ENCODE measurements at places on chromosomes 5 and 9. TPM values are rescaled to one million over a fixed set of nuclear protein-coding genes. Genes with fewer than 3 reads are reported as not detected.

- H3K4me1 ChIP-seq, result no peaks in the 10 kb centered on the region
- no peaks in the 10 kb centered on the region for H3K36me3 ChIP-seq
- no peak for DNase-seq
- H3K27me3 ChIP-seq, result peaks cover 3% of the 10 kb centered on the region
- H3K27ac ChIP-seq, result no peak overlapping the region
These were observed 260.3 kb upstream of the DAPK1 start for GRCh38 chr9:87237336-87237735.

Gene ORM2
- total RNA-seq, result not detected

Gene GCNT1
- total RNA-seq, result 3.5 TPM

GRCh38 chr5:68739752-68740151 is 354.1 kb upstream of the SLC30A5 start:
- H3K4me3 ChIP-seq, result no peak overlapping the region
- H3K36me3 ChIP-seq, result no peaks in the 10 kb centered on the region
- H3K4me1 ChIP-seq, result peaks cover 8% of the 10 kb centered on the region
- H3K27ac ChIP-seq, result no peak overlapping the region
- DNase-seq, result no peak

- no peak for DNase-seq
- no peak overlapping the region for H3K27ac ChIP-seq
- H3K4me3 ChIP-seq, result no peak overlapping the region
- no peaks in the 10 kb centered on the region for H3K36me3 ChIP-seq
These were observed 244.3 kb upstream of the PUM3 start for GRCh38 chr9:3088219-3088618.

DNA sequence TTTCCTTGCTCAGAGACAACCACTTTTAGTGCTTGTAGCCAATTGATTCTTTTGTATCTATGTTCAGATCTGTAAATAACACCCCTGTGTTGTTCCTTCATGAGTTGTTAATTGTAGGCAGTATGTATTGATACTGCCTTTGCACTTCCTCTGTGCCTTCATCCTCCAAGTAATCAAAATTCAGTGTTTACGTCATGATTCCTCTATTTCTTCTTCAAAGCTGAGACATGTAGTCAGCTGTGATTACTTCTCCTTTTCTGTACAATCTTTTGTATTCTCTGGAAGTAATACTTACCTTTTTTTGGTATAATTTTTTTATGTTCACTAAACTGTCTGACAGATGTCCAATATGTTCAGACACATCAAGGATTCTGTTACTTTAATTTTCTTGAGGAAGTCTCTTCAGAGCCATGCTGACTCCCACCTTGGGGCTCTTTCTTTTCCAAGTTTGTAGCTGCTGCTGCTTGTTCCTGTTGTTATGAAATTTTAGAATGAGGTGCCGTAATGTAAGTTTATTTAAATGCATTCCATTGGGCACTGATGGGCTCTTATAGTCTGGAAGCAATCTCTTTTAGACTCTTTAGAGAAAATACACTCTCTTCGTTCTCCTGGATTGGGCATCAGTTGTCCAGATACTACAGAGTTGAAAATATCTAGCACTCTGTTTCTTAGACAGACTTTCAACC is 30.5 kb upstream of the LRRC70 start:
- no peaks in the 10 kb centered on the region for H3K4me1 ChIP-seq
- DNase-seq, result no peak
- no peak overlapping the region for H3K4me3 ChIP-seq

DNA sequence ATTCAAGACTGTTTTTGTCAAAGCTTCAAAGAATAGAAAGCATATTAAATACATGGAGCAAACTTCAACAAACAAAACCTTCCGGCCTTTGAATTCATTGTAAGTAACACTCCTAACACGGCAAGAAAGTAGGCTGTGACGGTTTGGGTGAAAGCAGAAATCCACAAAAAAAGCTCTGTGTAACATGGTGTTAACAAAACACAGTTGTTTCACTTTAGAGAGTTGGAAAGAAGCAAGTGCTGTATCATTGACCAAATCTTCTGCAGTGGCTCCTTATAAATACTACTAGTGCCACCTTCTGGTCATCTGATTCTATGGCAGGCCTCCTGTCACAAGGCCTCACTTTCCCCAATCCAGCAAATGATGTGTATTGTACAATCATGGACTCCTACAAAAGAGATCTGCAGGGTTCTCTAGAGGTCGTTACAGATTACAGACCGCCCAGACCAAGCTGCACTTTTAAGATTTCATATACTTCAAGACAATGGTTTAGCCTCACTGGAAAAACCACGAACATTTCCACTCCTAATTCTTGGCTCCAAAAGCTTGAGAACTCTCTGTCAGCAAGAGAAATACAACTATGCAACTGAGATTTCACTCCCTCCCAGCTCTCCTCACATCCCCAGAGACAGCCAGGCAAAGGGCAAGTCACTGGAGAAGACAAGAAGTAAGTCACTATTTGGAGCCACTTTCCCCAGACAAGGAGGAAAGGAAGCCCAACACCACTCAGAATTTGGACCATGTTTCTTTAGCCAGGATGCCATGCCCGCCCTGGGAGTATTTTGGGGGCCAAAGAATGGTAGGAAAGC is 196.2 kb downstream of the DTWD2 start:
- no peaks in the 10 kb centered on the region for H3K36me3 ChIP-seq
- H3K4me3 ChIP-seq, result no peak overlapping the region
- peak; percentile 34 for DNase-seq
- peaks cover 2% of the 10 kb centered on the region for H3K27me3 ChIP-seq

Gene AJM1
- total RNA-seq, result 5.8 TPM

DNA sequence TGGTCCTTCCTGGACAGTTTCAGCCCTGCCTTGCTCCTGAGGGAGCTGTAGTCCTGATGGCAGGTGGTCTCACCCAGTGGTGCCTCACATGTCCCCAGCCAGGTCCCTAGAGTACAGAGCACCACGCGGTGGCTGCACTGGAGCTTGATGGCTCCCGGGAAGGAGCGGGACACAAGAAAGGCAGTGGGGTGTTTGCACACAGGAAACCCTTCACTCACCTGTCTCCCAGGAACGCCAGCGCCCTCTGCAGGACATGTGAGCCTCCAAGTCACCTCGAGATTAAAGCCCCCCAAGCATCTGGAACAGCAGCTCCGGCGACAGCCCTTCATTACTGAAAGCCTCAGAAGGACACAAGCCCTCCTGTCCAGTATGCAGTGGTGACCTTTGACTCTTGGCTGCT is 19.9 kb upstream of the TMEM250 start:
- H3K4me3 ChIP-seq, result no peak overlapping the region
- H3K4me1 ChIP-seq, result no peaks in the 10 kb centered on the region
- peak; percentile 83 for DNase-seq
- no peak overlapping the region for H3K27ac ChIP-seq

Gene CCNJL
- not detected for total RNA-seq

DNA sequence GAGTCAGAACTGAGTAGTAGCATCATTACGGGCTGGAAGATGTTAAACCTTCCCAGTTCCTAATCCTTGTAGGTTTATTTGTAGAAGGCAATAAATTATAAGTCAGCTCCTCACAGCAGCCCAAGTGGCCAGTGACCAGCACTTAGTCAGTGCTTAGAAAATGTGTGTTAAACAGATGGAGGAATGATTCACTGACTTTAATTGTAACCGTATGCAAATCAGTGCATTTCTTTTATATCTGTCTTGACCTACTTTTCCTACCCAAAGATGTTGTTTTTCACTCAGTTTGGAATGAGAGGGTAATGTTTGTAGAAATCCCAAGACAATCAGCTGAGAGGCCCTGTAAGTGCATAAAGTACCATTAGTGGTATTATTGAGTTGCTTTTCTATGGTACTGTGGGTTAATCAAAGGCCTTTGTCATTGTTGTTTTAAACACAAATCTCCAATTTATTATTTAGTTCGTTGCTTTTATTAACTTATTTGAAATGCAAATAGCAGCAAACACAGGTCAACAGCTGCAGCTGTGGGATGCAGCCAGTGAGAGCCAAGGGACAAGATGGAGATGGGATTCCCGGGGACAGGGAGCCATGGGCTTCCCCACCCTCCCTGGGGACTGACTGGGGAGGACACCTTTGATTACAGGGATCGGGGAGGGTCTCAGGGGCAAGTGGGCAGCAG is 49.8 kb downstream of the MAP1B start:
- H3K36me3 ChIP-seq, result no peaks in the 10 kb centered on the region
- no peak overlapping the region for H3K4me3 ChIP-seq
- DNase-seq, result no peak
- H3K27ac ChIP-seq, result no peak overlapping the region

GRCh38 chr5:79032031-79032695 is 37.3 kb downstream of the DMGDH start:
- peaks cover 3% of the 10 kb centered on the region for H3K27me3 ChIP-seq
- H3K4me3 ChIP-seq, result no peak overlapping the region
- H3K27ac ChIP-seq, result no peak overlapping the region
- H3K36me3 ChIP-seq, result no peaks in the 10 kb centered on the region
- no peak for DNase-seq

DNA sequence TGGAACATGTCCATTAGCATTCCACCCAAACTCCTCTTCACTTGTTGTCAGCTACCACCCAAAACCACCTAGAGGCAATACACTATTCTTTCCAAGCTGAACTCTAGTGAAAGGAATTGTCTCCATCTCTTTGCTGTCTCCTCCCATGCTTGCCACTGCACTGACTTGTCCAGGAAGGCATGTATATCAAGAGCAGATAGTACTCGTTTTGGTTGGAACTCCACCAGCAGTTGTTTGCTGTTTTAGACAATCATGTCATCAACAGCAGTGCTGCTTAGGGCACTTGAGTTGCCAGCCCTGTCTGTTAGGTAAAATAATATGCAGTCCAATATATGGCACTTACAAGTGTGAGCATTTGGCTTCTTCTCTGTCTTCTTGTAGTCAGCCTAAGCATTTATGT is 80.0 kb upstream of the SAP30L start:
- DNase-seq, result no peak
- H3K4me1 ChIP-seq, result no peaks in the 10 kb centered on the region

Gene UBE2QL1
- not detected for total RNA-seq

GRCh38 chr5:98993512-98993911 is 64.7 kb upstream of the CHD1 start:
- no peak overlapping the region for H3K4me3 ChIP-seq
- H3K36me3 ChIP-seq, result no peaks in the 10 kb centered on the region
- H3K27me3 ChIP-seq, result no peaks in the 10 kb centered on the region
- DNase-seq, result no peak

GRCh38 chr5:26940994-26941393 is 97.4 kb downstream of the CDH9 start:
- H3K27ac ChIP-seq, result no peak overlapping the region
- H3K4me3 ChIP-seq, result no peak overlapping the region
- no peaks in the 10 kb centered on the region for H3K36me3 ChIP-seq
- H3K4me1 ChIP-seq, result no peaks in the 10 kb centered on the region
- DNase-seq, result no peak

DNA sequence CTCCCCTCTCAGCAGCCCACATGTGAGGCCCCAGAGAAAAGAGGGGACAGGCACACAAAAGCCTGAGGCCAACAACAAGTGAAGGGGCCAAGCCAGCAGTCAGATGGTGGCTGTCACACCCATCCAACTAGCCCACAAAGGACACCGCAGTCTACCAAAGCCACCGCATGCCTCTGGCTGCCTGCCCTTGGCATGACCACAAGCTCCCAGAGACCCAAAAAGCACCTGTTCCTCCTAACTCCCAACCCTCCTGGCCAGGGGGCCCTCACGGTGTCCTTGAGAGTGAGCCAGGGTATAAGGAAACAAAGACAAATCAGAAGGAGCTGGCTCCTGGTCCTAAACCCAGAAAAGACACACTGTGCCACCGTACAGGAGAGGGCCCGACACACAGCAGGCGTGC is 77.8 kb upstream of the LRRTM2 start:
- no peaks in the 10 kb centered on the region for H3K36me3 ChIP-seq
- H3K27ac ChIP-seq, result no peak overlapping the region
- no peak for DNase-seq
- no peaks in the 10 kb centered on the region for H3K27me3 ChIP-seq
- H3K4me3 ChIP-seq, result no peak overlapping the region

Gene LECT2
- total RNA-seq, result not detected

Gene GLDC
- total RNA-seq, result 1.3 TPM

DNA sequence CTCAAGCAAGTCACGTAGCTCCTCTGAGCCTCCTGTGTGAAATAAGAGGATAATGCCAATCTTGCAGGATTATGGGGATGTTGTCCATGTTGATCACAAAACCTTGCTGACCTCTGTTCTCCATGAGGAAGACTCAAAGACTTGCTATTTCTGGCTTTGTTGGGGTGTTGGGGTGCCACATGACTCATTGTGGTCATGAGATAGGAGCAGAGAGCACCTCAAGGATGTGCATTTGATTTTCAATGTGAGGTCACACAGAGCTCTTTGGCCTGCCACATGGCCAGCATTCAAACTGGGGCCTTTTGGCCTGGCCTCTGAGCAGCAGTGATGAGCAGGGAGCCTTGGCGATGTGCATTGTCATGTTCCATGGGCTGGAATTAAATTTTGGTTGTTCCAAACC is 380.3 kb downstream of the GADD45G start:
- DNase-seq, result no peak
- H3K27ac ChIP-seq, result peak overlapping the region; percentile 0
- peaks cover 31% of the 10 kb centered on the region for H3K4me1 ChIP-seq
- peaks cover 1% of the 10 kb centered on the region for H3K36me3 ChIP-seq
- H3K4me3 ChIP-seq, result no peak overlapping the region
- H3K27me3 ChIP-seq, result peaks cover 12% of the 10 kb centered on the region

Gene C9orf50
- total RNA-seq, result not detected

Gene TAF11L4
- not detected for total RNA-seq

DNA sequence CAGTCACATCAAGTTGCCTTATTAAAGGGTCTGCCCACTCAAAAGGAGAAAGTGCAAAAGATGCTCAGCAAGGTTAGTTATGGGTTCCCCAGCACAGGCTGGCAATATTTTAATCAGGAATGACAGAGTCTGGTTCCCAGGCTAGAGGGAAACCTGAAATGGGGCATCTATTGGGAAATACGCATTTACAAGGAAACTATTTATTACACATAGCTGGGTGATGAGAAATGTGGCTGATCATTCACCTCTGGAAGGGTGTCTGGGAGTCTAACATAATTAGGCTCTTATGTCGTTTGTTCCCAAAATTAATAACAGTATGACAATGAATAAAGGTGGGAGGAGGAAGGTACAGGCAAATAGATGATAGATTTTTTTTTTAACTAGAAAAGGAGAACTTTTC is 314.7 kb downstream of the ENC1 start:
- peaks cover 38% of the 10 kb centered on the region for H3K27me3 ChIP-seq
- H3K27ac ChIP-seq, result no peak overlapping the region
- H3K4me3 ChIP-seq, result no peak overlapping the region
- H3K36me3 ChIP-seq, result no peaks in the 10 kb centered on the region
- H3K4me1 ChIP-seq, result peaks cover 20% of the 10 kb centered on the region

GRCh38 chr9:35666549-35666948 is 1.6 kb upstream of the ARHGEF39 start:
- peaks cover 25% of the 10 kb centered on the region for H3K4me1 ChIP-seq
- no peaks in the 10 kb centered on the region for H3K27me3 ChIP-seq
- no peak overlapping the region for H3K27ac ChIP-seq
- DNase-seq, result no peak

GRCh38 chr9:38652044-38652443 is 31.6 kb upstream of the ANKRD18A start:
- no peak overlapping the region for H3K4me3 ChIP-seq
- H3K4me1 ChIP-seq, result no peaks in the 10 kb centered on the region
- DNase-seq, result no peak
- peaks cover 4% of the 10 kb centered on the region for H3K27me3 ChIP-seq
- no peaks in the 10 kb centered on the region for H3K36me3 ChIP-seq
